ENCODE measurements at places on chromosomes 11 and 22. TPM values are rescaled to one million over a fixed set of nuclear protein-coding genes. Genes with fewer than 3 reads are reported as not detected.

Gene SCUBE2
- total RNA-seq, result 3.4 TPM

Gene CFAP300
- total RNA-seq, result 2.1 TPM

Gene CDK2AP2
- total RNA-seq, result 38.3 TPM

Gene NPAS4
- not detected for total RNA-seq

Gene B4GALNT4
- 45.0 TPM for total RNA-seq

Gene OR4D5
- total RNA-seq, result not detected

Gene ZP1
- total RNA-seq, result not detected

Gene FAM89B
- 53.3 TPM for total RNA-seq

Gene CARNS1
- total RNA-seq, result 0.95 TPM

Gene SYT7
- total RNA-seq, result 0.24 TPM

Gene ELF5
- total RNA-seq, result not detected

Gene KRTAP5-7
- total RNA-seq, result not detected

Measured in ovary (tissue), 10 donors.